Stimulated activated CD4-positive, alpha-beta T cell treated with anti-CD3 and anti-CD28 coated beads, Interleukin-2, amount 100 ng/mL, for 24 hours (primary cell): ENCODE measurements at places on chromosomes 4 and X.

DNA sequence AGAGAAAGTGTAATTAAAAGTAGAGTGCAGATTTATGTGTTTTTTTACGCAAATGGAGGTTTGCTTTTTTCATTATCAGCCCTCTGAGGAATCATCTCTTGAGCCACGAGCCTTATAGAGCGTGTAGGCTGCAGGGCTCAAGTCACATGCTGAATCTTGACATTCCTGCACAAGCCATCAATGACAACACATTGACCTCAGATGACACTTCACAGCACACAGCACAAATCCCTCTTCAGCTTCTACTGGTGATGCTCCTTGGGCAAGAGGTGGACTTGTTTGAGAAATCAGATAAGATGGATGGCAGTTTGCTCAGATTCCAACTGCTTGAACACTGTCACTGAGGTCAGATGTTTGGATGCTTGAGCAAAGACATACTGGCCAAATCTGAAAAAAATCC is 250.6 kb downstream of the SNCA start:
- DNase-seq = no peak

DNA sequence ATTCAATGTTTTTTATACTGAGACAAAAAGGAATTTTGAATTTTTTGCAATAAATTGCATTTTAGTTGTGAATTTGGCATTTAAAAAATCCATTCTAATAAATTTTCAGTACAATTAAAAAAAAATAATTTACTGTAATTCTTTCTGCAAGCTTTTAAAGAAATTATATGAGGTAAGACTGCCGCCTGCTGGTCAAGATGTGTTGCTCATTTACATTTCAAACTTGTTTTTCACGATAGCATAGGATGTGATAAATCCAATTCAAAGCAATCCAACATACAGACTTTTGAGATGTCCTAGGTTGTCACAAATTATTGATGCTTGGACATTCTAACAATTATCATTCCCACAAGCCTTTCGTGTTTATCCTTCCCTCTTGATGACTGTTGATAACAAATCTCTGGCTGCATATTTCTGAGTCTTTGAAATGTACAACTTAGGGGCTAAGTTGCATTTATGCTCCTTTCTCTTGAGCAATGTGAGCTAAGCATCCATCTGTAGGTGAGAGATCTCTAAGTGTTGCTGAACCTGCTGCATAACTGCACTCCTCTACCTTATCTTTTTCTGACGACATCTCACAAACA is 21.7 kb upstream of the MFAP3L start:
- DNase-seq = peak; percentile 61

GRCh38 chr4:157221895-157222770 is 1.6 kb downstream of the GRIA2 start:
- no peak for DNase-seq

GRCh38 chrX:113743069-113743468 is 840.8 kb upstream of the HTR2C start:
- no peak for DNase-seq

GRCh38 chr4:138392751-138393308 is 150.7 kb upstream of the SLC7A11 start:
- DNase-seq = no peak

DNA sequence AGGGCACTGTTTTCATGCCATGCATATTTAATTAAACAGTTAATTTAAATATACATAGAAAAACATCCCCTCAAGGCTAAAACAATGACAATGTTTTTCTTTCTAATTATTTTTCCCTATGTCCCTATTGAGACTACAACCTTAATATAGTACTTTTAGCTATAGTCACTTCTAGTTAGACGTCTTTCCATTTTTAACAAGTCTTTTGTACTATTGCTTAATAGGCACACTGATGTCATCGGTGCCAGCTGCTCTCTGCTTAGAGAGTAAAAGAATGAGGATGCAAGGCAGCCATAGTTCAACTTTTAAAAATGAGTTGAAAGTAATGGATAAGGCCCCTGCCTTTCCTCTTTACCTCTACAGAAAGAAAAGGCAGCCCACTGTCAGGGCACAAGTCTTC is 191.1 kb downstream of the KCTD8 start:
- DNase-seq = no peak

- no peak for DNase-seq
These were observed 207.2 kb upstream of the NPY2R start for GRCh38 chr4:155001251-155001650.

DNA sequence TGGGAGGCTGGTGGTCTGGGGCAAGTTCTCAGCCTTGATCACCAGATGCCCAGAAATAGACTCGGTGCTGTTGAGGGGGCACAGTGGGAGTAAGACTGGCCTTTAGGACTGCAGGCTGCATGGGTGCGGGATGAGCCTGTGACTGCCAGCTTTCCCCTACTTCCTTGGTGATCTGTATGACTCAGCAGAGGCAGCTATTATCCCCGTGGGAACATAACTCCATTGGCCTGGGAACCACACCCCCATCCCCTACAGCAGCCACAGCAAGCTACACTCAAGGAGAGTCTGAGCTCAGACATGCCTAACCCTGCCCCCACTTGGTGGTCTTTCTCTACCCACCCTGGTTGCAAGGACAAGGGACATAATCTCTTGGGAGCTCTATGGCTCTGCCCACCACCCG is 20.6 kb downstream of the CLIC2 start:
- DNase-seq = no peak

GRCh38 chrX:6292599-6292998 is 63.9 kb upstream of the NLGN4X start:
- DNase-seq = no peak

DNA sequence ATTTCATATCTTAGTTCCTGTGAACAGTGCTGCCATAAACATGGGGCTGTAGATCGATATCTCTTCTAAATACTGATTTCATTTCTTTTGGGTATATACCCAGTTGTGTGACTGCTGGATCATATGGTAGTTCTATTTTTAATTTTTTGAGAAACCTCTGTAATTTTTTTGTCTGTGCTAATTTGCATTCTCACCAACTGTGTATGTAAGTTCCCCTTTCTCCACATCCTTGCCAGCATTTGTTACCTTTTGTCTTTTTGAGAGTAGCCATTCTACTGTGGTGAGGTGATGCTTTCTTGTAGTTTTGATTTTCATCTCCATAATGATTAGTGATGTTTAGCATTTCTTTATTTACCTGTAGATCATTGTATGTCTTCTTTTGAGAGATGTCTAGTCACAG is 2086.5 kb upstream of the TENM3 start:
- DNase-seq = no peak

DNA sequence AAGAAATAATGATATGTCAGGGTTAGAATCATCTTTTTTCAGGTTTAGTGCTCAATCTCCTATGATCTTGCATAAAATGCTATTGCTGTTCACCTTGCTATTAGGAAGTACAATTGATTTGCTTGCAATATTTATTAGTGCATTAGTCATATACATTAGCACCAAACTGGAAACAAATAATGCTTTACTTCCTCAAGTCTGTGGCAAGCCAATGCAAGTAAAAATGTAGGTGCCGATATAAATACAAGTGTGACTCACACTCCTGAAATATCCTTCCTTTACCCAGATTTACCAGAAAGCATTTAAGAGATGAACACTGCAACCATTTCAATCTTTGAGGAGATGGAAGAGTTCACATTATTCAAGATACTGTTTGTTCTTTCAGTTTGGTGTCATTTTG is 1487.7 kb upstream of the ADGRL3 start:
- no peak for DNase-seq

- DNase-seq = no peak
These were observed 10.6 kb upstream of the MND1 start for GRCh38 chr4:153333874-153334273.
